Stimulated activated CD4-positive, alpha-beta T cell treated with anti-CD3 and anti-CD28 coated beads, Interleukin-15, amount 100 ng/mL, for 24 hours (primary cell): ENCODE measurements at places on chromosomes 5 and 9.
A peak's percentile ranks its signal among the peaks of the same experiment; 100 is the strongest.

- DNase-seq: no peak
Measured at GRCh38 chr5:45060724-45061123, 252.0 kb downstream of the MRPS30 start.

- DNase-seq: no peak
Measured at GRCh38 chr5:140182803-140183367, 7.9 kb downstream of the CYSTM1 start.

DNA sequence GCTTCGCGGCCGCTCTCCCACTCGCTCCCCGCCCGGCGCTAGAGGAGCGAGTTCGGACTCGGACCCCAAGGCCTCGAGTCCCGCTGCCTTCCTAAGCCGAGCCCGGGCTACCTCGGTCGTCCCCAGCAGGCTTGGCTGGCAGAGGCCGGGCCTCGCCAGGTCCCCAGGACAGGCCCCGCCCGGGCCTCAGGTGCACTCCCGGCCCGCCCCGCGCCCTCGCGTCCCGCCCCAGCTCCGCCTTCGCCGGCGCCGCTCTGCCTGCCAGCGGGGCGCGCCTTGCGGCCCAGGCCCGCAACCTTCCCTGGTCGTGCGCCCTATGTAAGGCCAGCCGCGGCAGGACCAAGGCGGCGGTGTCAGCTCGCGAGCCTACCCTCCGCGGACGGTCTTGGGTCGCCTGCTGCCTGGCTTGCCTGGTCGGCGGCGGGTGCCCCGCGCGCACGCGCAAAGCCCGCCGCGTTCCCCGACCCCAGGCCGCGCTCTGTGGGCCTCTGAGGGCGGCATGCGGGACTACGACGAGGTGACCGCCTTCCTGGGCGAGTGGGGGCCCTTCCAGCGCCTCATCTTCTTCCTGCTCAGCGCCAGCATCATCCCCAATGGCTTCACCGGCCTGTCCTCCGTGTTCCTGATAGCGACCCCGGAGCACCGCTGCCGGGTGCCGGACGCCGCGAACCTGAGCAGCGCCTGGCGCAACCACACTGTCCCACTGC is at the start of gene SLC22A5:
SLC22A5 (plus strand) TSS at position 237 of the 707 bp plus-strand sequence; CDS start at position 500, 263 bp downstream.
- DNase-seq: peak; percentile 85

DNA sequence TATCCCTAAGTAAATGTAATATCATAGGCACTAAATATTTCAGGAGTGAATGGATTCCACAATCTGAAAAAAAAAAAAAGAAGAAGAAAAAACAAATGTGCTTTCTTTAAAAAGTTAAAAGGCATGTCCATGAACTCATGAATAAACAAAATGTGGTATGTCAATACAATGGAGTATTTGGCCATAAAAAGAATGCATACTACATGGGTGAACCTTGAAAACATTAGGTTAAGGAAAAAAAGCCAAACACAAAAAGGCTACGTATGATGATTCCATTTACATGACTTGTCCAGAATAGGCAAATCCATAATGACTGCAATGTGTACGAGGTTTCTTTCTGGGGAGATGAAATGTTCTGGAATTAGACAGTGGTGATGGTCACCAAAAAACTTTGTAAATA is 45.3 kb downstream of the FNIP1 start:
- no peak for DNase-seq

GRCh38 chr5:60232036-60232795 is 338.7 kb upstream of the PDE4D start:
- DNase-seq: no peak

DNA sequence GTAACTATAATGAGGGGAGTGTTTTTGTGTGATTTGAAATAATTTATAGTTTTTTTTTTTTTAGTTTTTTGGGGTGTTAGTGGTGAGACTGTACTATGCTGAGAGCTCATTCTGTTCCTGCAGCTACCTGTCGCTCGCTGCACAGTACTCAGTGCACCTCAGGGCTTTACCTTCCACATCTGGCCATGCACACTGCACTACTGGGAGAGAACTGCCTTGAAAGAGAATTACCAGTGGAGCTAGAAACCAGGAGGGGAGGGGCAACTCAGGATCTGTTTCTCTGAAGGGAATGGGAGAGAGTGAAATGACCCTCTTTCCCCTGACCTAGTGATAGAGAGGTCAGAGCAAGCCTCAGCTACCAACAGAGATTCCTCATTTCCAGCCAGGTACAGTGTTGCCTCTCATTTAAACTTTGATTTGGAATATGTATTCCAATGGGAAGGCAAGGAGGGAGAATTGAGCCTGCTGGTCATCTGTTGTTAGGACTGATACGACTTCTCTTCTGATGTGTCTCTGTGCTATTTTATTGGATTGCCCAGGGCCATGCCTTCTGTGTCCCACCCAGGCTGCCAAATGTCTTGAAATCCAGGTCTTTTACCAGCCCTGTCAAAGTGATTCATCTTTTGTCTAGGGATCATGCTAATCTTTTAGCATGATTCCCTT is 8.9 kb downstream of the ATG10 start:
- DNase-seq: no peak

DNA sequence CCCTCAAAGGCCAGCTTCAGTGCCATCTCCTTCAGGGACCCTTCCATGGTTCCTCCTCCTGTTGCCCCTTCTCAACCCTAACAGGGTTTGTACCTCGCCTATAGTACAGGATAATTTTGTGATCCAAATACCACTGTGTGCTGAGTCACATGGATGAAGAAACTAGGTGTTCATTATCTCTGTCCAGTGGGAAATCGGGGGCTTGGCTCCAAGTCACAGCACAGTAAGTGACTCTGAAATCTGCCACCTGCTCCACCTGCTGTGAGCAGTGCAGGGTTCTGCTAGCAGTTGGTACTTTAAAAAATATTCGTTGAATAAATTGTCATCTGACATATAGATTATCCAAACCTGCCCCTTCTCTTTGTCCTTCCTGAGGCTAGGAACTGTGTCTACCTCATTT is 123.2 kb upstream of the OTULINL start:
- DNase-seq: no peak

DNA sequence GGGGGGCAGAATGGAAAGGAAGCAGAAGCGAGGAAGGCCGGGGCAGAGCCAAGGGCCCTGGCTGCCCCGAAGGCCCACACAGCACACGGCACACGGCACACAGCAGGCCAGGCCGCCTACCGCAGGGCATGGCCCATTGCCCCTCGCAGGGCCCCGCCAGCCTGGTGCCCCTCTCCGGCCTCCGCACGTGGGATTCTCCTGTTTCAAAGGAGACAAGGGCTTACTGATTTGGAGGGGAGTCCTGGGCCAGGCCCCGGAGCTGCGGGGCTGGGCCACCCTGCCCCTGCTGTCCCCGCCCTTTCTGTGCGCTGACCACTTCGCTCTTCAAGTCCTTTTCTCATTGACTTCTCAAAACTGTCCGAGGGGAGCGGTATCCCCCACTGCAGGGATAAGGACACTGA is 7.7 kb upstream of the PHYKPL start:
- no peak for DNase-seq

DNA sequence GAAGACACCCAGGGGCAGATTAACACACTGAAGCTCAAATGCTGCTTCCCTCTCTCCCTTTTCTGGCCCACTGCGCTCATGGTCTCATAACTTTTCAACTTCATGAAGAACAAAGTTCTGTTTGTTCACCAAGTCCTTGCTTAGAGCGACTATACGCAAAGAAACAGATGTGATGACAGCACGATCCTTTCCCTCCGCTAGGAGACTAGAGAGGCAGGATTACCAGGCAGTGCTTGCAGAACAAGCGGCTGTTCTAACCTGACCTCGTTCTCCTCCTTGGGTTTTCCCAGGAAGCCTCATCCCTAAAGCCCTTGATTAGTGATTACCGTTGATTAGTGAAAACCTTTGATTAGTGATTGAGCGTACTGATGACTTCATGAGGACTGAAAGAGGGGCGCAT is 649.9 kb downstream of the IRX1 start:
- DNase-seq: no peak

- no peak for DNase-seq
Measured at GRCh38 chr5:80597500-80597899, 27.4 kb upstream of the ANKRD34B start.

DNA sequence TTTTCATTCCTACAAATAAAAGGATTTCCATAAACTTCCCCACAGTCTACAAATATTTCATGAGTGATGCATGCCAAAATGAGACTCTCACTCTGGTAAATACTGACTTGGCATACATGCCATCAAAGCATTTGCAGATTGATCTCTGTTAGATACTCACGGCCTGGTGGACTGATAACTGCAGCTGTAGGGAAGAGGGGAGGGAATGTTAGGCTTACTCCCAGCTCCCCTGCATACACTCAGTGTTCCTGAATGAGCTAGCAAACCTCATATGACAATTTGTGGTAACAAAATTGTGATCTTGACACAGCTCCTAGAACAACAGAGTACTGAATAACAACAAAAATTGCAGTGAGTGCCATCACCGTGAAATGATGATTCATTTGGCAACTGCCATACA is 435.3 kb downstream of the NR2F1-AS1 start:
- no peak for DNase-seq

- DNase-seq: no peak
Measured at GRCh38 chr5:61141801-61142200, 20.5 kb downstream of the SMIM15 start.

DNA sequence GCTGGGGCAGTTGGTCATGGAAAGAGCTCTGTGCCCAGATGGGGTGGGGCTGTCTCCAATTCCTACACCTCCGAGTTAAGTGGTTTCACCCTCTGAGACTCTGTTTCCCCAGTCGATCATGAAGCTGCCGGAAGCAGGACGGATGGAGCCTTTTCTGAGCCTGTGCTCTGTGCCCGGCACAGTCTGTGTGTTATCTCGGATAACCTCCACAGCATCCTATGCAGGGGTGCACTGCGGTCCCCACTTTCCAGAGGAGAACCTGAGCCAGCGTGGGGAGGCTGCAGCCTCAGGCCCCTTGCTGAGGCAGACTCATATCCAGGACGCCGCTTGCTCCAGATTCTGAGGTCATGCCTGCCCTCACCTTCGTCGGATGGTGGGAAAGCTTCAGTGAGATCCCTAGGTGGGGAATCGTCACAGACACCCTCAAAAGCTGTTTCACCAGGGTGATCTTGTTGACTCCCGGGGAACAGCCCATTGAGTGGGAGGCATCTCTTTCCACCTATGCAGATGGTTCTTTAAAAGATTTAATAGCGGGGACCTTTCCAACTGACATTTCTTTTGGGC is 6.9 kb upstream of the COL5A1 start:
- DNase-seq: no peak

DNA sequence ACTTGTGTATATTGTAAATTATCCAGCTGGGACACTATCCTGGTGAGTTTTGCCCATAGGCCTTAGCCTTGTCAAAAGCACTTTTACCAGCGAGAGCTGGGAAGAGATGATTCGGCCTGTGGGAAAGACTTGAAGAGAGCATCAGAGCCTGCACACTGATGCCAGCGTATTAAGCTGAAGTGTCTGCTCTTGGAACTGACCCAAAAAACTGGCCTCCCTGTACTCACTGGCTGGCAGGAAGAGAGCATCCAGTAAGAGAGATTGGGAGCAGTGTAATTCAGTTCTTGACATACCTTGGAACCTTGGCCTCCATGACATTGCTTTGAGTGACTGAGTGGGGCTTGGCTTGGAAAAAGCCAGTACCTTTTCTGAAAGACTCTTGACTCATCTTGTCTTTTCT is 73.7 kb downstream of the ZNF462 start:
- DNase-seq: no peak

GRCh38 chr9:17589771-17590170 is 10.9 kb downstream of the SH3GL2 start:
- DNase-seq: no peak

GRCh38 chr9:75185585-75186170 is 97.4 kb downstream of the OSTF1 start:
- DNase-seq: peak; percentile 75
